ENCODE measurements at places on chromosomes 7 and 10.

DNA sequence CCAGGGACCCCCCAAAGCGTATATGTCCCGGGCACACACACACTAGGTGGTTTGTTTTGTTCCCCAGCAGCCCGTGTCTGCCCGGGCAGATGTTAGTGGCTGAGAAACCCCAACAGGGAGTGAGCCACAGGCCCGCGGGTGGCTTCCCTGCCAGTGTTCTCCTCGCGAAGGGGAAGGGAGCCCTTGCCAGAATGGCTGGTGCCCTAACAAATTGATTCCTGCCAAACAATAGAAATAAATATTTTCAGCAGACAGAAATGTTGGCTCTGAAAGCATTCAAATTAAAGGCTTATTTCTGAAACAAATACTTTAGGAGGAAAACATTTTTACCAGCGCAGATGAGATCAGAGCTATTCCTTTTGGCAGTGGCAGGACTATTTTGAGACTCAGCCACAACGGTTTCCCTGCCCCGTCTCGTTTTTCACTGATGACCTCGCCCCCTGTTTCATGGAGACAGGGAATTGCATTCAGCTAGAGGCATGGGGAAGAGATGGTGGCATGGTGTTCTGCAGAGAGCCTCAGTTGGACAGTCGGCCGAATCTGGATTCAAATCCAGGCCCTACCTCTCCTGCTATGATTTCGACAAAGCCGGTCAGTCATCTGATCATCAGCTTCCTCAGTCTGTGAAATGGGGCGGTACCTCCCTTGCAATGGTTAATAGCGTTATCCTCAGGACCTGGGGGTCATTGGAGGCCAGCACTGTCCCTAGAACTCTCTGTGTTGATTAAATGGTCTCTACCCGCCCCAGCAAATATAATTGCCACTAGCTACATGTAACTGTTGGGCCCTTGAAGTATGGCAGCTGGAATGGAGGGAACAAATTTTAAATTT, 84.5 kb downstream of the CUX1 start:
- DNase-seq = no peak

- DNase-seq = no peak
These were observed 107.2 kb upstream of the GJD4 start for GRCh38 chr10:35497909-35498308.

DNA sequence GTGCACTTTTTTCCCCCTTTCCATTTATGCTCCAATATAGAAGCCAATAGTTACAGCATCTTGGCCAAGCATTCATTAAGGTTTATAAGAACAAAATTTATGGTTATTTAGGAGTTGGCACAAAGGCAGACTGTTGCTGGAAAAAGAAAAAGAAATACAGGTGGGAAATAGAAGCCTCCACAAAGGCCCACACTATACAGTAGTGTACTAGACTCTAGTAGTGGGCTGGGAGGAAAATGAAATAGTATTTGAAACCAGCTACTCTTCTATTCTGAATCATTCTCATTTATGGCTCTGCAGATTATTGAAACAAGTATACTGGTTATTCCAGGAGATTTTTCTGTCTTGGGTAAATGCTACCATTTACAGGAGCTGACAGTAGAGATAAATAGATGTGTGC, 80.9 kb upstream of the CDK6 start:
- no peak for DNase-seq

- no peak for DNase-seq
These were observed 50.3 kb downstream of the ICA1 start for GRCh38 chr7:8211725-8212096.

DNA sequence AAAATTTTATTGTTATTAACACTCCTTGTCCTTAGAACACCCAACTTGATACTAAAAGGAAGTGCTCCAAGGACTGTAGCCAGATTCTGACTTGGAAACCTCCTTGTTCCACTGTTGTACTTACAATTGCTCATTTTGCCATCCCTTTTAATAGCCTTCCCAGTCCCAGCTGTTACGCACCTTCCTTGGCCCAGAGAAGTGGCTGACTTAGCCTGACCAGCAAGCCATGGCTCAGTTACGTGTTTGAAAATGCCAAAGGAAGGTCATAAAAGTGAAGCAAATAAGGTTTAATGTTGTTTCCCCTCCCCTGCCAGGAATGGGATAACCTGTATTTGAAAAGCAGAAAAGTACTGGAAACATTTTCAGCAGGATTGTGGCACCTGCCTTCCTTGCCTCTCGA, 3.7 kb upstream of the ANKRD1 start:
- DNase-seq = no peak

- no peak for DNase-seq
These were observed 1.5 kb downstream of the C1QL3 start for GRCh38 chr10:16519908-16520861.

GRCh38 chr7:48245751-48246472, 74.7 kb downstream of the ABCA13 start:
- DNase-seq = no peak

DNA sequence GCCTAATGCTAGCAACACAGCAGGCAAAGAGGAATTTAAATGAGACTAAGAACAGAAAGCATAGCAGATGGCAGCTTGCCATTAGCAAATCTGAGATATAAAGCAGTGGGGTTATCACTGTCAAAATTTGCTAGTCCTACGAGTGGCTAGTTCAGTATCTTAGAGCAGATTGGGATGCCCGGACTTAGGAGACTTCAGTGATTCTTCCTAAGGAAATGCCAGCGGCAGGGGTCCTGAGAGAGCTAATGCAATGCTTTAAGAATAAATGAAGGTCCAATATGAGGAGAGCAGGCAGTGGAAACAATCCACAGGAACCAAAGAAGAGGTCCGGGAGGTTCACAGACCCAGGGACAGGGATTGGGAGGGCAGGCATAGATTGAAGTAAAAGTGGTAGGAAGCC, 169.3 kb upstream of the NPSR1 start:
- no peak for DNase-seq
